NCI-H1436 treated with DMSO at 0.1 percent for 48 hours (cell line): ENCODE measurements at places on chromosomes 4 and X.

DNA sequence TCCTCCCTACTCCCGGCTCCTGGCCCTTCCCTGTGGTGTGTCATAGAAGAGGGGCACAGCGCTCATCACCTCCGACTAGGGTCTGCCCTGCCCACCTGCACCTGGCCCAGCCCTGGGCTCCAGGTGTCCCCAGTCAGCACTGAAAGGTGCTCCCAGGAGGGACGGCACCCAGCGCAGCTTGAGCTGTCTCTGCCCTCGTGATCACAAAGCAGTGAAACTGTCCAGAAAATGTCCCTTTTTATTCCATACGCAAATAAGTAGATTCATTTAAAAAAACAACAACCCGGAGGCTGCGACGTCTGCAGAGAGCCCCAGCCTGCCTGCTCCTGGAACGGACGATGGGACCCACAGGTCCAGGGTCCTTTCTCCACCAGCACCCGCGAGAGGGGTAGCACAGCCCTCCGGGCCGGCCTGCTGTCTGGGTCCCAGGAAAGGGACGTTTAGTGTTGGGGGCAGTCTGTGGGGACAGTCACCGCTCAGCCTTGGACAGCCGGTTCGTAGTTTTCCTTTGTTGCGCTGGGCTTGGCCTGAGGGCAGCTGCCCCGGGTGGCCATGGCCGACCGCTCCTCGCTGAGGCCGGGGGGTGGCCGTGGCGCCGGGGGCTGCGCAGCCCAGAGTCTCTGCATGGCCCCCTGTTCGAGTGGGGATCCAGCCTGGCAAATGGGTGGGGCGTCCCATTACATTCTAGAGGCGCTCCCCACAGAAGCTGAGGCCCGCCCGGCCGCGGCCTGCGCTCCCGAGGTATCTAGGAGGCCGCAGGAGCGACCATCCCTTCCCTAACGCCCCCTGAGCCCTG is 4.6 kb downstream of the HMX1 start:
- DNase-seq: no peak

GRCh38 chr4:155371432-155372043 is 5.2 kb downstream of the MAP9 start:
- DNase-seq: no peak

DNA sequence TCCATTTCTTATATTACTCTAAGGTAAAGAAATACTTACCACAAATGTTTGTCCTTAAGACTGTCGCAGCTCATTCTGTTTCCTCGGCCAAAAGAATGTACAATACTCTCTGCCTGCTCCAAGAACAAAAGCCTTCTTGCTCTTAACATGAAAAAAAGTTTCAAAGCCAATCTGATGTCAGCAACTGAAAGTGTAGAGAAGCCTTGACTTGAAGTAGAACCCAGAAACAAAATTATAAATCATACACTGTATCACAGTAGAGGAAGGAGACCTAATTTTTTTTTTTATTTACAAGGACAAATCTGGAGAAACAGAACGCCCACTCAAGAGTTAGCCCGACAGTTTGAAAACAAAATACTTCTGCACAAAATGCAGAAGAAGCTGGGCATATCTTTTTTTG is at the start of gene MCF2:
MCF2 (minus strand) TSS at position 101 of the 400 bp plus-strand sequence. CDS start 56,423 bp downstream, outside the sequence.
- DNase-seq: no peak

DNA sequence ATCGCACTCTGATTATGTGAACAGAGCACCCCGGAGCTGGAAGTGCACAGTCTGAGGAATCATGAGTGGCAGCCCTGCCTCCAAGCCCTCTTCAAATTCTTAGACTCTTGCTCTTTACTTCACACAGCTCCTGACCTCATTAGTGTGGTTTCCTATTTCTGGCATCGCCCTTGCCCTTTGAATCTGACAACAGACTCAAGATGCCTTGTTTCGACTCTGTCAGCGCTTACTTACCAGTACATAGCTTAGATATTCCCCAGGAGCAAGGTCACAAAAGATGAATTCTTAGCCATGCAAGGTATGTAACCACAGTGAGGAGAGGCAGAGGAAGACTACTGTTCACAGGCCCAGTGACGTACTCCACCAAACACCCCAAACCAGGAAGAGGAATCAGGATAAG is 167.2 kb downstream of the KDR start:
- no peak for DNase-seq

DNA sequence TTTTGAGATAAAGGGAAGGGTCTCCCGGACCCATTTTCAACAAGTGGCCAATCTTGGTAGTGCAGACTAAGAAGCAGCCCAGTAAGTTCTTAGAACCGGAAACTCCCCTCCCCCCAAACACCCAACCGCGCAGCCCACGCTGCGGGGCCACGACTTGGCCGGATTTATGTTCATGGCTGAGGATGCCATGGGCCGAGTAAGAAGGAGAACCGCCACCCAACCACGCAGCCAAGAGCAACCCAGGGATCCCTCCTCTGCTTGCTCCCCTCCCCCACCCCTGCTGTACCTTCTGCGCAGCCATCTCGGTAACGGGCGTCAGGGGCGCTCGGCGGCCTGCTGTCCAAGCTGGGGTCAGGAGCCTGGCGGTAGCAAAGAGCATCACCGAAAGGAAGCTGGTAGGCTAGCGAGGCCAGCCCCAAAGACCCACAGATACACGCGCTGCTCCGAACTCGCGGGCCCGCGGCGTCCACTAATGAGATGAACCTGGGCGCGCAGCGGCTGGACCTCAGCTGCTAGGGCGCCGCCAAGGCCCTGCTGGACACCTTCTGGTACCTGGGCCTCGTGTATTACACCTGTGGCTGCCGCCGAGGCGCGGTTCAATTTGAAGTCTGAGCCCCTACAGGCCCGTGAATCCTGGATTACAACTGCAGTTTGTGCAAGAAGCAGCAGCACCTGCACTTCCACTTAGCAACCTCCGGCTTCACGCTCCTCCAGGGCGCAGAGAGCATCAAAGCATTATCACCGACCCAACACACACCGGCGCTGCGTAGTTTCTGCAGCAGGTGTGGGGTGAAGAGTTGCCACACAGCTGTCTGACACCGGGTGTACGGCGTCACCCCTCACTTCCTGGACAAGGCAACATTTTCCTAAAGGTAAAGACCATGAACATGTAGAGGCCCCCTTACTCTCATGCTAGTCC is 63.4 kb downstream of the NUDT10 start:
- no peak for DNase-seq

- no peak for DNase-seq
These were observed 187.9 kb downstream of the KDR start for GRCh38 chr4:54937501-54937900.
